ENCODE measurements at places on chromosomes 1 and 21.

DNA sequence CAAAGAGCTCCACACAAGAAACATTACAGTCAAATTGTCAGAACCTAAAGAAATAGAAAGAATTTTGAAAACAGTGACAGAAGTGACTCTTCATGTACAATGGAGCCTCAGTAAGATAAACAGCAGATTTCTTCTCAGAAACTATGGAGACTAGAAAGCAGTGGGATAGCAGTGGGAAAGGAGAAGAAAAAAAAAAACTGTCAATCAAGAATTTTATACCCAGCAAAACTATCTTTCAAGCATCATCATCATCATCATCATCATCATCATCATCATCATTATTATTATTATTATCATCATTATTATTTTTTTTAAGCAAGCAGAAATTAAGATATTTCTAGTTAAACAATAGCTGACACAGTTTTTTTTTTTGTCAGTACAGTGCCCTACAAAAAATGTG, 24.2 kb downstream of the CEP170 start:
- DNase-seq = peak; percentile 40

DNA sequence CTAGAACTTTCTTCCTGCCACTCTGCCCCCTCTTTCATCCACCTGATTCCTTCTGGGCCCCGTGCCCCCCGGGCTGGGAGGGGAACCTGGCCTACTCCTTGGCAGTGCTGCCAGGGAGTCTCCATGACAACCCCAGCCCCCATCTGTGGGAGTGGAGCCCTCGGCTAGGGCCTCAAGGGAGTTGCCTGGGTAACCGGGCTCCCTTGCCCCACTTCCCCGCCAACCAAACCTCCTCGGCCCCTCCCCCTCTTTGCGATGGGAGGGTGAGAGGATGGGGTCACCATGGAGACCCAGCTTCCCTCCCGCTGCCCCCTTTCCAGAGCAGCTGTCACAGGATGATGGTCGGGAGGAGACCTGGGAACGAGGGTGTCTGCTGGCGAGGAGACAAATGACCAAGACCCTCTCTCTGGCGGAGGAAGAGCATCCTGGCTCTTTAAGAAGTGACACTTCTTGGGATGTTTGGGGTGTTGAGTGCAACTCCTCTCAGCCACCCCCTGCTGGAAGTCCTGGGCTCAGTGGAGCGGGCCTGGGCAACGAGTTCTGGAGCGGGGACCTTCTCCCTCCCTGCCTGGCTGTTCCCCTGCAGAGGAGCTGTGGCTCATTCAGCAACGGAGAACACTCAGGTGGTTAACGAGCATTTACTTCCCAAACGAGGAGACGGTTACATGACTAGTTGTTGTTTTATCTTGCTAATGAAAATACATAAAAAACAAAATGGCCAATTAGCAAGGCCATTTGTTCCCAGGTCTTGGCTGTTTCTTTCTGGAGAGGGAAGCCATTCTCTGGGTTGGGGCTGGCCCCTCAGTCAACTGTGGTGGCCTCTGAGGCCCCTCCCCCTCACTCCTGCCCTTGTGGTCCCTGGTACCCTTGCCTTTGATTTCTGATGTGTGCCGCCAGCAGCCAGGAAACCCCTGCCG, 82.8 kb downstream of the UBIAD1 start:
- no peak for DNase-seq

GRCh38 chr1:66339944-66340343, 194.0 kb upstream of the SGIP1 start:
- no peak for DNase-seq

DNA sequence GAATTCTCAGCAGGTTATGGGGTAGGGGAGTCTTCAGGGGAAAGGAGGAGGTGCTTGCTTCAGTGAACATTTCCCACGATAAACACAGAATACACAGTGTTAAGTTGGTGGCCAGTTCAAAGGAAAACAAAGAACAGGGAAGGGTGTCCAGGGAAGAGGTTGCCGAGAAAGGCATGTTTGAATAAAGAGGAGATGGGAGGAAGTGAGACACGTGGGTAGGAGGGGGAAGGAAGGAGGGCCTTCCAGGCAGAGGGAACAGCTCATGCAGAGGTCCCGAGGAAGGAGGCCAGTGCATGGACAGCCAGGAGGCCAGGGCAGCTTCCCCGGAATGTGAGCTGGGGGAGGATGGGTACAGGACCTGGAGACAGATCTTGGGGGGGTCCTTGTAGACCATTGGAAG, 130.3 kb upstream of the TMEM51 start:
- peak; percentile 33 for DNase-seq

- DNase-seq = no peak
These were observed 145.6 kb upstream of the NFIA start for GRCh38 chr1:60936591-60937342.

DNA sequence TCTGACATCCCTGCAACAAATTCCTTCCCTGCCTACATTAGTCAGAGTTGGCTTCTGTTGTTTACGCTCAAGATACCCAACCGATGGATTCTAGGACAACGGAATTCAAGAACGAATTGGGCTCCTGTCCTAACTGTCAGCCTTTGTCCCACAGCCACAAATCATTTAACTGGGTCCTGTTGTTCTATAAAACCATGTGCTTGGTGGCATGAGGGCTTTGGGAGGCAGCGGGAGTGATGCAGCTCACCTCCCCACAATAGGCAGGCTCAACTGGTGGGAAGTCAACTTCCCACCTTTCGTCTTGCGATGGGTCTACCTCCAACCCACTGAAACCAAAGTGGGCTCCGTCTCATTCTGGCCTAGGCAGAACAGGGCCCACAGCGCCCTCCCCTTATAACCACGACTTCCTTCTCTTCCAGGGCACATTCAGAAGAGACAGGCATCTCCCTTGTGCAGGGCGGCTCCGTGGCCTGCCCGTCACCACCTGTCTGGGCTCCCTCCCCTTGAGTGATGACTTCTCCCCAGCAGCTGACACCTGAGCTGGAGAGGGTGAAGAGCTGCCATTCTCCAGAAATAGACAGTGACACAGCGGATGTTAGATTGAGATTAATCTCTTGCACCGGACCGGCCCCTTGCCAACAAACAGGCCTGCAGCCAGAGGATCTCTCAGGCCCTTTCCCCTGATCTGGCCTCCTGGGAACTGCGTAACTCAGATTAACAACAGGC, 26.5 kb downstream of the LRRC38 start:
- no peak for DNase-seq

DNA sequence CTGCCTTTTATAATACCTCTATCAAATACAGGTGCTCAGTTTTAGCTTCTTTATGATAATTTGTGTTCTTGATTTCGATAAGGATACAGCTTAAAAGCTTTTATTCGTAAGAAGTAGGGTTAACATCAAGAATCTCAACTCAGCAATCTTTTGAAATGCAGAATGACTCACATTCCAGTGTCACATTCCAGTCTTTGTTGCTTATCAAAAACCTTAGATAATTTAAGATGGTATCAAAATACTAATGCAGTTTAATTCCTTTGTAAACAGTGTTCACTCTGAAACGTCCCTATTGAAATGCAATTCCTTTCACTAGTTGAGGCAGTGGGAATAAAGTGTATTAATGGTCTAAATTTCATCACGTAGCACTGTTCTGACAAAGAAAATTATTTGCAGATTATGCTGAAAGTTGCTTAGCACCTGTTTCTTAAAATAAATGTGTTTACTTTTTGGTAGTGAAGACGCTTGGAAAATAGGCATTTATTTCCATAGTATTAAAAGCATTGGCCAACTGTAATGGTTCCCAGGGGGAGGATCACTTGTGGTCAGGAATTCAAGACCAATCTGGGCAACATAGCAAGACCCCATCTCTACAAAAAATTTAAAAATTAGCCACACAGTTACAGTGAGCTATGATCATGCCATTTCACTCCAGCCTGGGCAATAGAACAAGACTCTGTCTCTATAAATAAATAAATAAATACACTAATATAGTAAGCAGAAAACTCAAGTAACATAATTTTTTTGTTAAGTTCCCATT, 10.1 kb upstream of the CNN3 start:
- peak; percentile 53 for DNase-seq

GRCh38 chr1:42926235-42926878, 32.3 kb downstream of the SLC2A1 start:
- DNase-seq = no peak

- no peak for DNase-seq
These were observed 164.9 kb downstream of the RERE start for GRCh38 chr1:8652467-8653046.

- no peak for DNase-seq
These were observed 11.4 kb upstream of the TENT5C start for GRCh38 chr1:117594261-117594990.

DNA sequence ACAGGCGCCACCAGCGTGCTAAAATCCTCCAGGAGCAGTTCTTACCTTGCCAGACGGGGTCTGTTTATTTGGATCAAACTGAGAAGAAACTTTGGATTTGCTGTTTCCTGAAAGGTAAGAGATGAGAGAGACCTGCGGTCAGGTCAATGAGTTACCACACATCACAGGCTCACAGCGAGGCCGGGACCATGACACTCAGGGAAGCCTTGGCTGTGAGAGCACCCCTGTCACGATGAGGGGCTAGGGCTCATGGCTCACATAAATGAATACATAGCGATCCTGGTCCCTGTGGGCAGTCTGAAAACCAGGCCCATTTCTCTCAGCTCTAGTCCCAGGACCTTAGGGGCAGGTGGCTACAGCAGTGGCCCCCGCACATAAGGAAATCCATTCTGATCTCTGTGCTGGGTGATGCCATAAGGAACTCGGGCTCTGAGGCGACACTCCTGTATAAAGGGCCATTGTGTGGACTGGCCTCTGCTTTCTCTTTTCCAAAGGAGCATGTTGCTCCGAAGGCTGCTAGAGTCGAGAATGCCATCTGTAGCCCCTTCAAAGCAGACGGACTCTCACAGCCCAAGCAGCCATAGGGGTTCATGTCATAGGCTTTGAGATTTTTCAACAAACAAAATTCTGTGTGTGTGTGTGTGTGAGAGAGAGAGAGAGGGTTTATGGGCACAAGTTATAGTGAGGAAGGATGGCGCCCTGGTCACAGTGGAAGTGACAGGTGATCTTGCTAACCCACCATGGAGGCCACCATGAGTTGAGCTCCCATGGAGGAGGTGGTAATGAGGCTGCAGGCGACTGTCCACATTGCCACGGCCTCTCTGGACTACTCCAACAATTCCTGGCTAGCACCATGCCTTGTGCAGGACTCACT, 9.0 kb upstream of the SRM start:
- no peak for DNase-seq

- DNase-seq = no peak
These were observed 1017.9 kb downstream of the ADGRL2 start for GRCh38 chr1:82818586-82818985.

- DNase-seq = no peak
These were observed 12.7 kb upstream of the C1orf159 start for GRCh38 chr1:1128454-1129139.

- peak; percentile 90 for DNase-seq
These were observed 31.4 kb downstream of the DDR2 start for GRCh38 chr1:162663589-162664106.

DNA sequence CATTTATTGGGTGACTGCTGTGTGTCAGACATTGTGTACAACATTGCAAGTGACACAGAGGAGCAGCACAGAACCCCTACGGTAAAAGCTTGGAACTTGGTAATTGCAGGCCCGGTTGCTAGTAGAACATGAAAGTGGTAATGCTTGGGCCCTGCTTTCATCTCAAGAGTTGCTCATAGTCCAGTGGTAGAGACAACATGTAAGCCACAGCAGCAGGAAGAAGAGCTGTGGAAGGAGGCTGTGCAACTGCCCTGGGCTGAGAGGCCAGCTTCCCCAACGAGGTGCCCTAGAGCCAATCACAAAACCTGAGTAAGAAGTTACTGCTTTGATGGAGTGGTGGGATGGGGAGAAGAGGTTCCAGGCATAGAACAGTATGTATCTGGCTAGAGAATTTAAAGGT, 18.4 kb downstream of the CNIH4 start:
- DNase-seq = no peak

- DNase-seq = peak; percentile 22
These were observed 12.7 kb downstream of the MTFR1L start for GRCh38 chr1:25832336-25833037.

GRCh38 chr1:9352377-9353134, 59.9 kb downstream of the SPSB1 start:
- DNase-seq = no peak

- DNase-seq = peak; percentile 35
These were observed 1.1 kb downstream of the PUSL1 start for GRCh38 chr1:1309251-1310108.

DNA sequence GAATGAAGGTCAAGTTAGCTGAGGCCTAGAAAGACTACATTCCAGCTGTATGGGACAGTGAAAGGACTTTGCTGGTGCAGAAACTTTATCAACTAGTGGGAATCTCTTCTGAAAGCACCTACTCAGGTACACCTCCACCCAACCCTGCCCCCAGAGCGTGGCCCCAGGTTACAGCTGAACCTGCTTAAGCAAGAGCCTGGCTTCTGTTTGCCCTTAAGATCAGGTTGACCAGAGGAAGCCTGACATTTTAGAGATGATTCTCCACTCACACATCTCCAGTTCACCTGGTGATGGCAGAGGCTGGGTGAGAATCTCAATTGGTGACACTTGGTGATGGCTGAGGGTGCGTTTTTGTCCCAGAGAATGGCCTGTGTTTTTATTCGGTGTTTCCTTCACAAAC, 24.0 kb downstream of the ELAPOR1 start:
- DNase-seq = no peak

DNA sequence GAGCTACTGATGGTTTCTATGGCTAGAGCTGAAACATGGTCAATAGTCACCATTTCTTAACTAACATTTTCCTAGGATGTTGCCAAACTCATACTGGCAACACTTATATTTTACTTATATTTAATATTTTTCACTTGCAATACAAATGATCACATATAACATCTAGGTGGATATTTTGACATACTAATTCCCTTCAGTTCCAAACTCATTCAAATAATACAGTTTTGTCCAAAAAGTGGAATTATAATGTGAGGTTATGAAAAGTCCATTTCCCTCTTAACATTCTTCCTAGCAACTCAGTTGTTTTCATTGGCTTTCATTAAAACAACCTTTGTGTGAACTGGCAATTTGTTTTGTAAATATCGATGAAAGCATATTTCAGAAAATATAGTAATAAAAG, 16.0 kb downstream of the SPAG17 start:
- DNase-seq = no peak

GRCh38 chr1:54857746-54858561, 29.0 kb downstream of the DHCR24 start:
- DNase-seq = peak; percentile 75

DNA sequence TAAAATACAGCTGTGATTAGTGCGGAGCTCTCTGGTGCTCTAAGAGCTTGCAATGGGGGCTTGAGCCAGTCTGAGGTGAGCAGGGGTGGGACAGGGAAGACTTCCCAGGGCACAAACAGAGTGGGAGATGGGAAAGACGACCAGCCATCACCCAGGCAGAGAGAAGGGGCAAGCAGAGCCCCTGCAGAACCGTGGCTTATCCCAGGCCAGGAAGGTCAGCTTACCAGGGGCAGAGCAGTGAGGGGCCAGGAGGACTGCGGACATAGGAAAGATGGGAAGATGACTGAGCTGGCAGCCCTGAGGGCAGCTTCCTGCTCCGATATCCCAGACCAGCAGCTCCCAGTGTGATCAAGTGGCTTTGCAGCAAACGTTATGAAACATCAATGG, 55.4 kb upstream of the IFFO2 start:
- peak; percentile 50 for DNase-seq

DNA sequence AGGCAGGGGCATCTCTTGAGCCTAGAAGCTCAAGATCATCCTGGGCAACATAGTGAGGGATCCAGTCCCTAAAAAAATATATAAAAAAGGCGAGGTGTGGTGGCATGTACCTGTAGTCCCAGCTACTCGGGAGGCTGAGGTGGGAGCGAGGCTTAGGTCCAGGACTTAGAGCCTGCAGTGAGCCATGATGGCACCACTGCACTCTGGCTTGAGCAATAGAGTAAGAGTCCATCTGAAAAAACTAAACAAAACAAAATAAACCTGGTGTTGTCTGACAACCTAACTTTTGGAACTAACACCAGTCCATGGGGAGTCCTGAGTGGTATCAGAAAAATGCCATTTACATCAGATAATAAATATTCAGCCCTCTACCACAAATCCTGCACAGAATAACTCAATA, 110.1 kb upstream of the NRIP1 start:
- no peak for DNase-seq
